CD4-positive, alpha-beta memory T cell (primary cell): ENCODE measurements at places on chromosomes 16 and 17. TPM values are rescaled to one million over a fixed set of nuclear protein-coding genes. Genes with fewer than 3 reads are reported as not detected.
A peak's percentile ranks its signal among the peaks of the same experiment; 100 is the strongest.

DNA sequence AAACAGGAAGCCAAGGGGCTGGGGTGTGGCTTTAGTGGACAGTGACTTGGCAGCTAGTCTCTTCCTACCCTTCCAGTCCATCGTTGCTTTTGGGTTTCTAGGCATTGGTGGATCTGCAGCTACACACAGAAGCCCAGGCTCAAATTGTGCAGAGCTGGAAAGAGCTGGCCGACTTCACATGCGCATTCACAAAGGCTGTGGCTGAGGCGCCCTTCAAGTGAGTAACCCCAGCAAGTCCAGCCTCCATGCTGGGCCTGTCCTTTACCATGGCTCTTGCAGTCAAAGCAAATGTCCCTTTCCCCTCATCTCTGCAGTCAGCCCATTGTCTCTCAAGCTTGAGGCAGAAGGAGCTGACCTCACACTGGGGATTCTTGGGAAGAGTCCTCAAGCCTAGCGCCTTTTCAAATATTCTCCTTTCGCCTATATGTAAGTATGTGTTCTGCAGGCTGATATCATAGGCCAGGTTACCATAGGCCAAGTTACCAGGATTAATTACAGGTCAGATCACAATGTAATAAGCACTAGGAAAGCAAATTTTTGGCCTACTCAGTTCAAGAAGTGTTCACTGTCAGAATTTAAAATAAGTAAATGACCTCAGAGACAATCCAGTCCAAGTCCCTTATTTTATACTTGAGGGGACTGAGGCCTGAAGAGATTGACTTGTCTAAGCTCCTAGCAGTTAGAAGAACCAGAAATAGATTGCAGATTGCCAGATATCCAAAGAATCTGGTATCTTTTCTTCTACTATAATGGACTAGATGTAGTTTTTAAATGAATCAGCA, 6.5 kb downstream of the EME1 start:
- no peaks in the 10 kb centered on the region for H3K4me1 ChIP-seq
- H3K27me3 ChIP-seq, result no peaks in the 10 kb centered on the region
- no peak overlapping the region for H3K4me3 ChIP-seq
- H3K36me3 ChIP-seq, result peaks cover 30% of the 10 kb centered on the region

DNA sequence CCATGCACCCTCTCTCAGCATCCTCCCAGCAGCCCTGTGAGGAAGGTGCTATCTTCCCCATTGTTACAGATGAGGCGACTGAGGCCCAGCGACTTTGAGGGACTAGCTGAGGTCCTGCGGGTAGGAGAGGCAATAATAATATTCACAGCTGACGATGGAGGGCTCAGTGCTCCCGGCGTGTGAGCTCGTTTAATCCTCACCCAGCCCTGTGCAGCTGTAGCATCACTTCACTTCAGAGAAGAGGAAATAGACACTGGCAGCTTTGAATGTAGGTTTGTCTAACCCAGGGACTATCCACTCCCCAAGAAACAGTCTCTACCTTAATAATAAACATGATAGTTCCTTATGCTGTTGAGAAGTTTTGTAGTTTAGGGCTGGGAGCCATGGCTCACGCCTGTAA, 21.6 kb downstream of the LASP1 start:
- peaks cover 94% of the 10 kb centered on the region for H3K4me1 ChIP-seq
- H3K4me3 ChIP-seq, result no peak overlapping the region
- no peak for DNase-seq
- H3K27me3 ChIP-seq, result no peaks in the 10 kb centered on the region
- H3K27ac ChIP-seq, result peak overlapping the region; percentile 50

DNA sequence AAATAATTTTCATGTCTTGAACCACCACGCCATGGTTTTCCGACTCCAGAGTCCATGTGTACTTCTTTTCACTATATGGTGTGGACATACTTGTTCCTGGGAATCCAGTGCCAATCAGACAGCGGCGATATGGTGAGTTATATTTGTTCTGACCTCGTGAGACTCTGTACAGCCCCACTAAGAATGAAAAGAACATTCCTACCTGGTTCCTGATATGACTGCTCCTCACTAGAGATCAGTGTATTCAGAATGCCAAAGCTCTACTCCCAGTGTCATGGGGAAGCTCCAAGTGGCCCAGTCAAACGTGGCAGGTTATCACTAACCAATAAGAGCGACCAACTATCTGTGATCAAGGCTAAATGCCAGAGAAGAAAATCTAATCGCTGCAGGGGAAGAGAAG, 6.1 kb downstream of the C16orf46 start:
- no peak overlapping the region for H3K4me3 ChIP-seq
- no peak overlapping the region for H3K27ac ChIP-seq
- no peaks in the 10 kb centered on the region for H3K36me3 ChIP-seq
- DNase-seq, result no peak
- H3K27me3 ChIP-seq, result no peaks in the 10 kb centered on the region
- peaks cover 1% of the 10 kb centered on the region for H3K4me1 ChIP-seq

- no peak for DNase-seq
- peaks cover 37% of the 10 kb centered on the region for H3K4me1 ChIP-seq
- H3K27me3 ChIP-seq, result no peaks in the 10 kb centered on the region
- H3K36me3 ChIP-seq, result peaks cover 43% of the 10 kb centered on the region
- no peak overlapping the region for H3K27ac ChIP-seq
- H3K4me3 ChIP-seq, result no peak overlapping the region
Measured at GRCh38 chr17:81915331-81915730, 2.6 kb downstream of the SIRT7 start.

DNA sequence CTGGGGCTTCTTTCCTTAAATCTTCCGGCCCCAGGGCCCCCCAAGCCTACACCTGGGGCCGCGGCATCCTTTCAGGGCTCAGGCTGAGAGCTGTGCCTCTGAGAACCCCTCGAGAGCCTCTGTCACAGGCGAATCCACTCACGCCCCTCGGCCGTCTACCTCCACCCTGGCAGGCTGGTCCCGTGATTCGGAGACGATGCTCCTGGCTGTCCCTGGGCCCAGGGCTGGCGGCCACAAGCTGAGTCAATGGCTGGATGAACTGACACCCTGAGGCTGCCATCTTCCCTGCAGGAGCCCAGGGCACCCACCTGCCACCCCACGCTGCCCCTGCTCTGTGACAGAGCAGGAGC, 4.4 kb downstream of the TEPSIN start:
- DNase-seq, result no peak
- H3K36me3 ChIP-seq, result peaks cover 24% of the 10 kb centered on the region
- no peak overlapping the region for H3K27ac ChIP-seq
- H3K4me3 ChIP-seq, result no peak overlapping the region

DNA sequence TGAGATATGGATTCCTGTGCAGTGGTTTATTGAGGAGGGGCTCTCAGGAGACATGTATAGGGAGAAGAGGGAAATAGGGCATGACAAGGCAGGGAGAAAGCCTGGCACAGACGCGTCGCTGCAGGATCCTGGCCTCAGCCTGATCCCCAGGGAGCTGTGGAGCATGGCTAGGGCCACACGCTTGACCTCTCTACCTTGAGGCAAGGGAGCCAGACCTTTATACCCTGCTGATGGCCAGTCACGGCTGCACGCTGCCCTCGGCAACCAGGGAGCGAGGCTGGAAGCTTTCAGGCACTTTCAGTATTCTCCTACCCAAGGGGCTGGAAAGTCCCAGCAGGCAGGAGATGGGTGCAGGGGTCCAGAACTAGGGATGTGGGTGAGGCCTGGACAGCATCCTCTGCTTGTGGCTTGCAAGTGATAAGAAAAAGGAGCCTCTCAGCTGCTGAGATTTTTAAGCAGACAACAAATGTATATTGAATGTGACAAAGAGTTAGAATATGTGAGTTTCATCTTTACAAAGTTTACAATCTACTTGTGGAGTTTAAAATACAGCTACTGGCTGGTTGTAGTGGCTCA, 10.0 kb upstream of the KLHL36 start:
- no peak overlapping the region for H3K27ac ChIP-seq
- no peaks in the 10 kb centered on the region for H3K36me3 ChIP-seq
- no peak for DNase-seq
- no peaks in the 10 kb centered on the region for H3K27me3 ChIP-seq
- H3K4me3 ChIP-seq, result no peak overlapping the region
- H3K4me1 ChIP-seq, result peaks cover 27% of the 10 kb centered on the region

DNA sequence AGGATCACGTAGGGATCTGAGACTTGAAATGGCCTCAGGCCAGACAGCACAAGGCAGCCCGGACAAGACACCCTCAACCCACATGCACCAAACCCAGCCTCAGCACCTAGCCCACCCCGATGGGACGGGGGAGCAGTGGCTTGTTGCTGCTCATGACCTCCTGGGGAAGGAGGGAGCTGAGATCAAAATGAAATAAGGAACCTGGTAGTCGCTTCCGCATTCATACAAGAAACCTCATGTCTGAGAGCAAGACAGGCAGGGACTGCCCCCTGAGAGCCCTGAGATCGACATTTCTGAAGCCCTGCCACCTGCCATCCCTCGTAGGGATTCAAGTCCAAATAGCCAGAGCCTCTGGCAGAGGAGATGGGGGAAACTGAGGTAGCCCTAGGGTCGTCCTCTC, 5.7 kb upstream of the CEP131 start:
- peaks cover 6% of the 10 kb centered on the region for H3K4me1 ChIP-seq
- H3K27ac ChIP-seq, result no peak overlapping the region
- peaks cover 21% of the 10 kb centered on the region for H3K36me3 ChIP-seq
- H3K27me3 ChIP-seq, result no peaks in the 10 kb centered on the region

DNA sequence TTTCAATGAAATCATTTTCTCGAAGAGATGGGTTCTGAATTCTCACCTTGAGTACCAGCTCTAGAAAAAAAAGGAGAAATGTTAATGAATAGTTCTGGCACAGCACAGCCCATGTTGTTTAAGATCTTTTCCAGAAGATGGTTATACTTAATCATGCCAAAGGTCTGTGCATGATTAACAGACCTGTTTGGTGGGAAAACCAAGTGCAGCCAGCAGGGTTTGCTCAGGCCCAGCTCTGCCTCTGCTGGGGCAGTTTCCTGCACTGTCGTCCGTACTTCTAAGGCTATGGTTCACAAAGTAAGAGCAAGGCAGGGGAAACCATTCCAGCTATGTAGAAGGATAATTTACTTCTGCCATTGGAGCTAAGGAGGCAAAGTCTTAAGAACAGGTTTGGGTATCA, 10.7 kb downstream of the ANKRD40 start:
- peaks cover 49% of the 10 kb centered on the region for H3K36me3 ChIP-seq
- no peak overlapping the region for H3K27ac ChIP-seq
- no peak for DNase-seq
- no peak overlapping the region for H3K4me3 ChIP-seq
- H3K4me1 ChIP-seq, result peaks cover 11% of the 10 kb centered on the region

DNA sequence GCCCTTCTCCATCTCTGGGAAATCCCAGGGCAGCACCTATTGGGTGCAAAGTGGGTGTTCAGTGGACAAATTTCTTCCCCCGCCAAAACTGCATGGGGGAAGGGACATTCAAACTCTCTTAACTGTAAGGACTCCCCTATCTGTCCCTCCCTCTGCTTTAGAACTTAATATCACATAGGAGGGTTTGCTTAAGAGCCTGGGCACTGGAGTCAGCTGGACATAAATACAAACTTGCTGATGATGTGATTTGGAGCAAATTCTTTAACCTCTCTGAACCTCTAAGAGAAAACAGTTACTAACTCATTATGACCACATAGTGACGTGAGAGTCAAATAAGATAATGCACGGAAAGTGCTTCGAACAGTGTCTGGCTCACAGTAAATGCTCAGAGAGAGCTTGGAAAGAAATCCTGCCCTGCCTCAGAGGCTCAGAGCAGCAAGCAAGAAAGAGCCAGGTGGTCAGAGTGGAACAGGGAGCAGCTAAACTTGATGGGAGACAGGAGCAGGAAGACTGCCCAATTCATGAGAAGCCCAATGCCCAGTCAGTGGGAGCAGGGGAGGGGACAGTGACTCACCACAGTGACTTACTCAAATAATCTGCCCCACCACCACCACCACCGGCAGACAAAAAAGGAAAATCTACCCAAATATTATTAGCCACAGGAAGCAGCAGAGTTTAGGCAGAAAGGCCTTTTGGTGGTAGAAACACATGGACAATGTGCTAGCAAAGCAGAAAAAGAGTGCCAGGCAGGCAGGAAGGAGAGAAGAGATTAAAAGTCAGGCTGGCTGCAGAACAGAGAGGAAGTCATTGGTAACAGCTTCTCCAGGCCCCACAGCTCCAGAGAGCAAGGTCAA, 23.9 kb upstream of the CCL1 start:
- H3K27ac ChIP-seq, result no peak overlapping the region
- no peak for DNase-seq

- no peaks in the 10 kb centered on the region for H3K4me1 ChIP-seq
- no peak overlapping the region for H3K27ac ChIP-seq
- H3K36me3 ChIP-seq, result peaks cover 15% of the 10 kb centered on the region
- no peak overlapping the region for H3K4me3 ChIP-seq
- no peak for DNase-seq
Measured at GRCh38 chr17:56845934-56846333, 12.0 kb downstream of the DGKE start.

DNA sequence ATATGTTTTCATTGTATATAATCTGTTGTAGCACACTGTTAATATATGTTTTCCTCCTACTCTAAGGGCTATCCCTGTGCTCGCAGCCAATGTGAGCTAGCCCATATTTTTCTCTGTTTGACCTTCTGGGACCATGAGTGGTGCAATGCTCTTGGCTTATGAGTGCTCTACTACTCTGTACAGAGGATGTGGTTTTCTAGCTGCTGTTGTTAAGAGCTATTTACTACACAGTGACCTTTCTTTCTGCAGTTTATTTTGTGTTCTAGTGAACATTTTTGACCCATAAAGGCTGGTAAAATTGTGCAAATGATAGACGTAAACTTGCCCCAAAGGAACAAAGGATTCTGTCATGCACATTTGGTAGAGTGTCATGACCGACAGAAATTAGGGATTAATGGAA, 84.1 kb upstream of the CPHXL start:
- no peaks in the 10 kb centered on the region for H3K4me1 ChIP-seq
- no peak overlapping the region for H3K27ac ChIP-seq
- DNase-seq, result no peak
- no peaks in the 10 kb centered on the region for H3K36me3 ChIP-seq

DNA sequence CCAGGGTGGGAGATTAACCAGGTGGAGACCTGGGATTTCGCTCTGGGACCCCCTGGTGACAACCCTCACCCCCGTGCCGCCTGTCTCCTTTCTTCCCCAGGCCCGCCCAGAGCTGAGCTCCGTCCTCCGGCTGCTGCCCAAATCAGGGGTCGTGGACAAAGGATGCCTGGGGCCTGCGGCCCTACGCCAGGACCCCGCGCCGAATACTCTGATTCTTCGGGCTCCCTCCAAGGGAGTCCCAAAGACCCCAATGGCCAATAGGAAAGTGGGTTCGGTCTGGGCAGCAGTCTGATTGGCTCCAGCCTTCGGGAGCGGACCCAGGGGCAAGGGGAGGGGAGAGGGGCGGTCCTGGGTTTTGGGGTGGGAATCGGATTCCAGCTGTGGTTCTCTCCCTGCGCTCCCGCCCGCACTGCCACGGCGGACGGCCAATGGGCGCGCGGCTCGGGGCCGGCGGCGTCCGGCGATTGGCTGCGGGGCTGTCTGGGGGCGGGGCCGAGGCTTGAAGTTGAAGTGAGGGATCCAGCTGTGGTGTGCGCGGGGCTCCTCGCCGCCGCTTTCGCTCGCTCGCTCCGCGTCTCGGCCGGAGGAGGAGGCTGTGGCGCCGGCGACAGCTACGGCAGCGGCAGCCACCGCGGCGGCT, at the start of gene CACNA1G:
CACNA1G (plus strand) TSS at position 531 of the 640 bp plus-strand sequence. CDS start 745 bp downstream, outside the sequence.
- H3K36me3 ChIP-seq, result no peaks in the 10 kb centered on the region
- no peak within 1 kb of the TSS for H3K27ac ChIP-seq
- H3K4me1 ChIP-seq, result peaks cover 34% of the 10 kb centered on the region
- DNase-seq, result peak; percentile 87
- H3K27me3 ChIP-seq, result peaks cover 23% of the 10 kb centered on the region

The EVI2B gene
- total RNA-seq, result 176 TPM

The GLTPD2 gene
- not detected for total RNA-seq

The HNF1B gene
- not detected for total RNA-seq
